ENCODE measurements at places on chromosomes 6 and 20.

- no peak for DNase-seq
Observed at GRCh38 chr6:3535776-3536435, 79.1 kb upstream of the SLC22A23 start.

DNA sequence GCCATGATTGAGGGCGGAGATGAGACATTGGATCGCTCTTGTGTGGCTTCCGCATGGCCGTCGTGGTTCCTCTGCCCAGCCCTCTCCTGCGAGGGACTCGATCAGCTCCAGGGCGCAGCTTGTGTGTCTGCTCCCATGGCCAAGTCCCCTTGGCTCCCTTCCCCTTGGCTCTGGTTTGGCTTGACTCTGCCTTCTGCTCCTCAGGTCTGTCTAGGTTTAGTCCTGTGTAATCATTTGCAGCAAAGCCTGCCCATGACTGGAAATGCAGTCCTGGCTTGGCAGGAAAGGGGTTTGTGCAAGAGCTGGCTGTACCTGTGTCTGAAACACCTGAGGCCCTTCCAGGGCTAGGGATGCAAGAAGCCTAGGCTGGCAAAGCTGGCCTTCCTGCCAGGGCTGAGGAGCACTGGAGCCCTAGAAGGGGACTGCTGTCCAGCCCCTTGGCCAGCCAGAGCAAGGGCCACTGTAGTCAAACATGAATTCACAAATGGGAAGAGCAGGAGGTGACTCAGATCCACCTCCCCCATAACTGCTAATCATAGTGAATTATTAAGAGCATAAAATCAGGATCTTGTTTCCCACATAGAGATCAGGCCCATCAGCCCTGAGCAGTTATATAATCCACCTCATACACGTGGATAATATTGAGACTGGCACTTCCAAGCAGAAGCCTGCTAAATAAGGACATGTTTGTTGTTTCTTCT lies 196.8 kb downstream of the FARS2 start:
- DNase-seq = no peak

DNA sequence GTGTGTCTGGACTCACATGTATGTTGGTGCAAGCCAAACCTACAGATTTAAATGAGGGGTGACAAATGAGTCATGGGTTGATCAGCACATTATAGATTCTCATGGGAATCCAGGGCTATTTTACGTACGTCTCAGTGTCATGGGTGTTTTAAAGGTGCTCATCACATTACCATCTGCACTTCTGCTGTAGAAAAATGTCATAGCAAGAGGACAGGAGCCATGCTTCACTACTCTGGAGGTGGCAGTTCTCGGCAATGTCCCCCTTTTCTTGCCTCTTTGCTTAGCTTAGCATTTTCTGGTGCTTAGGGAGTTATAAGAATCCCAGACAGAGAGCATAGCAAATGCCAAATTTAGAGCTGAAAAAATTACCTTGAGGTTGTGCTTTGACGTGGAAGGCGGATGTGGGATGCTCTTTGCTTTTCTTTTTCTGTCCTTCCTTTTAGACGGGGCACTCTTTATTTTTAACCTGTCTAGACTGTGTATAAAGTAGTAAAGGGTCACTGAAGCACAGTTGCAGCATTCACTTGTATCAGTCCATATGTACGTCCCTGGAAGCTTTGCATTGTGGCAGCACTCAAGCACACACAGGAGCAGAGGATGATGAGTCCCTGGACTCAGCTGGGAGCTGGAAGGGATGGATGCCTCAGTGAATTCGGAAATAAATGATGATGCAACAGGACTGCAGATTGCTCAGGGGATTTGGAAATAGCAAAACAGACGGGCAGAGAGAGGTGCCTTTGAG lies 139.7 kb downstream of the SYNDIG1 start:
- DNase-seq = no peak

- no peak for DNase-seq
Observed at GRCh38 chr6:24919056-24919892, 16.5 kb downstream of the RIPOR2 start.

- DNase-seq = no peak
Observed at GRCh38 chr6:156585859-156586258, 191.3 kb upstream of the ARID1B start.

DNA sequence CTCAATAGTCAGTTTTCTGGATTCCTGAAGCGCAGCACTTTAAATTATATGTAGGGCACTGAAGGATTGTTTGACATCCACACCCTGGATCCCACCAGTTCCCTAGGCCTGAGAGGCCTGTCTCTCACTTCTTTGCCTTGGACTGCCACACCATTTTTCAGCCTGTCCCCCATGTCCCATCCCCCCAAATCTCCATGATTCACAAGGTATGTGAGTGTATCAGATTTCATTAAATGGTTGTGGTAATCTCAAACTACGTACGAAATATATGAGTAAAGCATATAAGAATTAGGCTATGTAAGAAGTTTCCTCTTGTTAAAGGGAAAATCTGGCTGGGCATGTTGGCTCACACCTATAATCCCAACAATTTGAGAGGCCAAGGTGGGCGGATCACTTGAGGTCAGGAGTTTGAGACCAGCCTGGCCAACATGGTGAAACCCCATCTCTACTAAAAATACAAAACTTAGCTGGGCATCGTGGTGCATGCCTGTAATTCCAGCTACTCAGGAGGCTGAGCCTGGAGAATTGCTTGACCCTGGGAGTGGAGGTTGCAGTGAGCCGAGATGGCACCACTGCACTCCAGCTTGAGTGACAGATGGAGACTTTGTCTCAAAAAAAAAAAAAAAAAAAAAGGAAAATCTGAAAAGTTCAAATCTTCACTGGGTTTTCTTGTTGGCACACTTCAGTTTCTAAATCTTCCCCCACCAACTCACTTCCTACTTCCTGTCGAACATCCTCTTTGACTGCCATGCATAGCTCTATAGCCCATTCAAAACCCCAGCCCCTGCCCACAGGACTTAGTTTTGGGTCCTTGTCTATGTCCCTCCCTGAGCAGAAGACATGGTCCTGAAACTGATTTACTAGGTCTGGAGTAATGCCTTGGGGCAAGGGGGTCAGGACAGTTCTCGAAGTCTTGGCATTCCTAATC lies 97.3 kb upstream of the SHLD1 start:
- no peak for DNase-seq

DNA sequence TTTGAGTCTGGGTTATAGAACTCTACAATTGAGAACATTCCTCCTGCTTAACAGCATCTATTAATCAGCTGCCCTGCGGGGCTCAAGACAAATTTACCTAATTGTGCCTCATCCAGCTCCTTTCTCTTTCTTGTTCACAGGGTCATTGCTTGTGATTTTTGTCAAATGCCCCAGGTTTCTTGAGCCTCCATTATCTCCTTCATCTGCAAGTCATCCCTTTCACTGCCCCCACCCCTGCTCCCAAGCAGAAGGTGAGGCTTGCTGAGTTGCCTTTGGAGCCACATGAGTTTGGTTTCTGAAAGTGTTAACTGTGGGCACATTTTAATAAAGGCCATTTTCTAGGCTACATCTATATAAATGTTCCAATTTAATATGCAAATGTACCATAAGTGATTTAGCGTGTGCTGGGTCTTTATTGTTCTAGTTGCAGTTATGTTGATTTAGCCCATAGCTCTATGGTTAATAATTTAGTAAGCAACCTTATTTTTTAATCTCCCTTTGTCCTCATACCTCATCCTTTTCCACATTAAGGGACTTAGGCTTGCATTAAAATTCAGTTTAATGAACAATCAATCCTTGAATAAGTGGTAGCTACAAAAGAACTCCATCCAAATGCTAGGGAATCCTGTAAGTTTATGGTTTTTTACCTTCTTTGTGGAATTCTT lies 56.1 kb downstream of the VSTM2L start:
- DNase-seq = no peak

GRCh38 chr6:10580570-10580969 lies 59.4 kb downstream of the GCNT2 start:
- DNase-seq = no peak

DNA sequence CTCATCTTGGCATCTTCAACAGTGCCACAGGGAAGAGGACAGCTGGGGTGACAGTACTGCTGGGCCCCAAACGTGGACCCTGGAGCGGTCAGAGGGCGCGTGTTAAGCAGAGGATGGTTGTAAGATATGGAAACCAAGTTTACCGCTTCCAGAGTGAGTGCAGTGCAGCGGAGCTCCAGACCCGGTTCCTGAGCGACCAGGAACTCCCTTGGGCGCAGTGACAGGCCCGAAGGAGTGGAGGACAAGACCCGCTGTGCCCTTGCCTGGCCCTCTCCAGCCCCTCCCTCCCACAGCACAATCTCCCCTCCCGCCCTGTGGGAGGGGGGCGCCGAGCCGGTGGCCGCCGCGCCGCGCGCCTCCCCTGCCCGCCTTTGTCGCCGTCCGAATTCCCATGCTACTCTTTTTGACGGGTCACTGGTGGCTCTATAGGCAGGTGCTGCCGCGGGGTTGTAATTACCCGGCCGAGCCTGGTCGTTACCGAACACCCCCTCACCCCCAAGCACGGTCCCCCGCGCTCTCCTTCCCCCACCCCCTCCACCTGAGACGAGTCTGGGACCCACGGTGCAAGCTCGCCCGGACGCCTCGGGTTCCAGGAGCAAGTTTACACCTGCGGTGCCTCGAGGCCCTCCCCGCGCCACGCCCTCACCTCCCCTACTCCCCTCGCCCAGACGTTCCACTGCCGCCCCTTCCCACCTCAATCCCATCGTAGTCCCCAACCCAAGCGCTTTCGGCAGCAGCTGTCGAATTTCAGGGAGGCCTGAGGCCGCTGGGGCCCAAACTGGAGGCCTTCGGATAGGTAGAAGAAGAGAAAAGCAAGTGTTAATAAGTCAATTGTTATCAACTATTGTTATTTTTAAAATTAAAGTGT lies 3.9 kb downstream of the NR2E1 start:
- no peak for DNase-seq

DNA sequence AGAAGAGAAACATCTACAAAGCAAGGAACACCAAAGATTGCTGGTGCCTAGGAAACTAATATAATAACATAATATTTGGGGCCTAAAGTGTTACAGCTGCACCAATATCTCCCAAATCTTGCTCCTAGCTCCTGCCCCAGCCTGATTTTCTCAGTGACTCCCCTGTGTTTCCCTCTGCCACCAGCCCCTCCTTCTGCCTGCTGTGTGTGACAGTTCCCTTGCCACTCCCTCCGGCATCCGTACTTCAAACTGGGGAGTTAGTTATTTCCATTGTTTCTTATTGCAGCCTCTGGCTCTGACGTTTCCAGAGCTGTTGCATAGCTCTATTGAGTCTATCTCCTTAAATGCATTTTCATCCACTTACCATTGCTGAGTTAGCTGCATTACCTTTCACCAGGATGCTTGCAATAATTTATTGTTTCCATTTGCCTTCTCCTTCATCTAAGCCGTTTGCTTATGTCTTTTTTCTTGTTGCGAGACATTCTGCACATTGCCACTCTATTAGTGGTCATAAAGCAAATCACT lies 43.1 kb downstream of the ESR1 start:
- no peak for DNase-seq

DNA sequence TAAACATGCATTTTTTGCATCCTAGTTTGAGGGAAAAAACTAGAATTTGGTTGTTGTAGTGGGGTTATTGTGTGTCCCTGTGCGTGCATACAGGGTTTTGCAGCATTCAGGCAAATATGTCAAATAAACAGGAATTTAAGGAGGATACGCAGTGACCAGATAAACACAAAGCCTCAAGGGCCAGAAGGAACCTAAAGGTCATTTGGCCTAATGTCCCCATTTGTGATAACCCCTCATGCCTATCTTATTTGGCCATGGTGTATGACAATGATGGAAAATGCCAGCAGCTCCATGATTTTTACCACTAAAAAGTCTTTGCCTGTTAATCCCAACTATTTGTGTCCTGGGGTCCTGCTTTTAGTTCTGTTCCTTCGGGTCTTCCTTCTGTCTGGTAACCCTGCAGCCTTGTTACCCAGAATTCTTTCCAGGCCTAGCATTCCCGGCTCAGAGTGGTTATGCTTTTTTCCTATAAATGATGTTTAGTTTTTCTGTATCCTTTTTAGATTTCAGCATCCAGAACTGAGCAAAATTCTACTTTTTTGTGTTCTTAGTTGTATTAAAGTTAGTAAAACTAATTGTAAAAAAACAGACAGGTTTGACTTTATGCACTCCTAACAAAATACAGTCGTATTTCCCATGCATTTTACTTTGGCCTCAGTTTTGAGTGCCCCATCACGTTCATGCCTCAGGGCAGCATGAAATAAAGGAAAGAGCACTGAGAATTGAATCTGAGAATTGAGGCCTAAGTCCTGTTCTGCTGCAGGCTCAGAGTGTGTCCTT lies 4.4 kb downstream of the STX16 start:
- DNase-seq = no peak

DNA sequence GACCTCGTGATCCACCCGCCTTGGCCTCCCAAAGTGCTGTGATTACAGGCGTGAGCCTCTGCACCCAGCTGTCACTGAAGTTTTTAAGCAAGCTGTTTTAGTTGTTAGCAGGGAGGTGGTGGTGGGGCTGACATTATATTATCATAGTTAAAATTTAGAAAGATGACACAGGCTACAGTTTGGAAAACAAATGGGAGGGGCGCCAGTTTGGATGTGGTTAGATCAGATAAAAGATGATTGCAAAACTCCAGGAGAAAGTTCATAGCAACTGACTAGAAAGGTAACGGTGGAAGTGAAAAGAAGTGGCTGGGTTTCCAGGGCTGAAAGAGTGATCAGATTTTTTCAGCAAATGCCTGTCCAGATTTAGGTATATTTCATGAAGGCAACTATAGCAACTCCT lies 311.9 kb upstream of the CITED2 start:
- no peak for DNase-seq

DNA sequence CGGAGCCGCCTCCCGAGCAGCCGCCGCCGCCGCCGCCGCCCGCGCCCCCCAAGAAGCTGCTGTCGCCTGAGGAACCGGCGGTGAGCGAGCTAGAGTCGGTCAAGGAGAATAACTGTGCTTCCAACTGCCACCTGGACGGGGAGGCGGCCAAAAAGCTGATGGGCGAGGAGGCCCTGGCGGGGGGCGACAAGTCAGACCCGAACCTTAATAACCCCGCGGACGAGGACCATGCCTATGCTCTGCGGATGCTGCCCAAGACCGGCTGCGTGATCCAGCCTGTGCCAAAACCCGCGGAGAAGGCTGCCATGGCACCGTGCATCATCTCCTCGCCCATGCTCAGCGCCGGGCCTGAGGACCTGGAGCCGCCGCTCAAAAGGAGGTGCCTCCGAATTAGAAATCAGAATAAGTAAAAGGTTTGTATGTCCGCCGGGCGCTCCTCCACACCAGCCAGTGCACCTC lies 145.2 kb downstream of the SOBP start:
- DNase-seq = no peak

DNA sequence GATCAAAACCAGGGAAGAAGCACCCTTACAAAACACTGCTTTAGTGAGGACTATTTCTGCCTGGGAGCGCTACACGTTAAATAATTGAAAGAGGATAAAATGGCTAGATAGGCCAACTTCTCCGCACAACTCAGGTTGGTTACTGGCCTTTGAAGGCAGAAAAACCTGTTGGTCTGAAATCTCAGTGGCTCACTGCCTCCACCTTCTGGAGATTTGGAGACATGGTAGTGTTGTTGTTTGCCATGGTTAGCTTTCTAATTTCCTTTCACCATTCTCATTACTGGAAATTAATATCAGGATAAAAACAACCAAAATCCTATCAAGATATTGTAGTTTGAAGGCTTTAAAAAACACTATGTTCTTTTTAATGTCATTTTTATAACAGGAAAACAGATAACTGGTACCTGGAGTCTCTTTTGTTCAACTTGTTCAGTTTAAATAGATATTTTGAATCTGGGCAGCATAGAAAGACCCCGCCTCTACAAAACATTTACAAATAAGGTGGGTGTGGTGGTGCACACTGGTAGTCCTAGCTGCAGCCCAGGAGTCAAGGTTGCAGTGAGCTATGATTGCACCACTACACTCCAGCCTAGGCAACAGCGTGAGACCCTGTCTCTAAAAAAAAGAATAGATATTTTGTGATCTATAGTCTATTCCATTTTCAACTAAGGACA lies 27.5 kb upstream of the BCLAF1 start:
- peak; percentile 62 for DNase-seq

GRCh38 chr6:46010270-46010669 lies 5.4 kb downstream of the CLIC5 start:
- no peak for DNase-seq
